ENCODE measurements at places on chromosomes 16 and 17.

GRCh38 chr16:6111390-6111789 lies 1013.8 kb upstream of the EEF2KMT start:
- DNase-seq, result no peak

DNA sequence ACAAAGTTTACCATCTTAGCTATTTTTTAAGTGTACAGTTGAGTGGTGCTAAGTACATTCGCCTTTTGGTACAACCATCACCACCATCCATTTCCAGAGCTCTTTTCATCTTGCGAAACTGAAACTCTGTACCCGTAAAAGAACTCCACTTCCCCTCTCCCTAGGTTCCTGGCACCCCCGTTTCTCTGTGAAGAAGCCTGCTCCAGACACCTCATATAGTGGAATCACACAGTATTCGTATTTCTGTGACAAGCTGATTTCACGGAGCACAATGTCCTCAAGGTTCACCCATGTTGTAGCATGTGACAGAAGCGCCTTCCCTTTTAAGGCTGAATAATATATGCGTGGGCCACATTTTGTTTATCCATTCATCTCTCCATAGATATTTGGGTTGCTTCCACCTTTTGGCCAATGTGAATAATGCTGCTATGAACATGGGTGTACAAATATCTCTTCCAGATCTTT lies 54.2 kb upstream of the MAP3K14 start:
- no peak for DNase-seq

- DNase-seq, result no peak
Observed at GRCh38 chr16:35574011-35574410, 2114.6 kb downstream of the TP53TG3F start.

- DNase-seq, result no peak
Observed at GRCh38 chr16:2518823-2519710, 1.1 kb upstream of the AMDHD2 start.

DNA sequence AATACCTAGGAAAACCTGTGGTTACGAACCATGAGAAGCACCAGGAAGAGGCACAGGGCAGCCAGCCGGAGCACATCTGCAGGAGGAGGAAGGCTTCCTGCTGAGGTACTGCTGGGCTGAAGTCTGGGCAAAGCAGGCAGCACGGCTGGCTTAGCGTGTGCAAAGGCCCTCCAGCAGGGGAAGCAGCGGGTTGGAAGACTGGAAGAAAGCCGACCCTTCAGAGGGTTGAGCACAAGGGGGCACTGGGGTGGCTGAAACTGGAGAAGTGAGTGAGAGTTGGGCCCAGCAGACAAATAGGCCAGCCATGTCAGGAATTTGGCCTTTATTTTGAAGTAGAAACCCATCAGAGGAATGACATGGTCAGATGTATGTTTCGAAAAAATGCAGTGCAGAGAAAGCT lies 12.1 kb upstream of the HSD3B7 start:
- DNase-seq, result no peak

GRCh38 chr17:43382776-43383175 lies 16.0 kb upstream of the ARL4D start:
- DNase-seq, result no peak

DNA sequence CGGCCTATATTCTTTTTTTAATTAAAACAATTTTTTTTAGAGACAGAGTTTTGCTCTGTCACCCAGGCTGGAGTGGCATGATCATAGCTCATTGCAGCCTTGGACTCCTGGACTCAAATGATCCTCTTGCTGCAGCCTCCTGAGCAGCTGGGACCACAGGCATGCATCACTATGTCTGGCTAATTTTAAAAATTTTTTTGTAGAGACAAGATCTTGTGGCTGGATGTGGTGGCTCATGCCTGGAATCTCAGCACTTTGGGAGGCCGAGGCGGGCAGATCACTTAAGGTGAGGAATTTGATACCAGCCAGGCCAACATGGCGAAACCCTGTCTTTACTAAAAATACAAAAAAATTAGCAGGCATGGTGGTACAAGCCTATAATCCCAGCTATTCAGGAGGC lies 54.8 kb upstream of the MSI2 start:
- DNase-seq, result no peak

GRCh38 chr17:5861854-5862253 lies 208.3 kb upstream of the WSCD1 start:
- no peak for DNase-seq

DNA sequence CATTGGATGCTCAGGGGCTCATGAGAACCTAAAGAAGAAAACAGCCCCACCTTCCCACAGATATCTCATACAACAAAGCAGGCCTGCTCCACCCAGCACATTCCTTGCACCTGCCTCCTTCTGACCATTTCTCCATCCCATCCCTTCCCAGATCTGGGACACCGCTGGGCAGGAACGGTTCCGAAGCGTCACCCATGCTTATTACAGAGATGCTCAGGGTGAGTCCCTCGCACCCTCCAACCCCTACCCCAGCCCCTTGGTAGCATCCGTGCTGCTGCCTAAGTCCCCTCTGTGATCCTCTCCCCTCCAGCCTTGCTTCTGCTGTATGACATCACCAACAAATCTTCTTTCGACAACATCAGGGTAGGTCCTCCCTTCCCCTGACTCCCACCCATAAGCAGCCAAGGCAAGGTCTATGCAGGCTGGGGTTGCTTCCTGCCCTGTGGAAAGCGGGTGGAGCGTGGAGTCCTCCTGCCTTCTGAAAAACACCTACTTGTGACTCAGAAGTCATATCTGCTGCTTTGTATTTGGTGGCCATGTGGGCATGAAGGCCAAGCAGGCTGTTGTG lies 5.4 kb upstream of the NHERF1 start:
- no peak for DNase-seq

DNA sequence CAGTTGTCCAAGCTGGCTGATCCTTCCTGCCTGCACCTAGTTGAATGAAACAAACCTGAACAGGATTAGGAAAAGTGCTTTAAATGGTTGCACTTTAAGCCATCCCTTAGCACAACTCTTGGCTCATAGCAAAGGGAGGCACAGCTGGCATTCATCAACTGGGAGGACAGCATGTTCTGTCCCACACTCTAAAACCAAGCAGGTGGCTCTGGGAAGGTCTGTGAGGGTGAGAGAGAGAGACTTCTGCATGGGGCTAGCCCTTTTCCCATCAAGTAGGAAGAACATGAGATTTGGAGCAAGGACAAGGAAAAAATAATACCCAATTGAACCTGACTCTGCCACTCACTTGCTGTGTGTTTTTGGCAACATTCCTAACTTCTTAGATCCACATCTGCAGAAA lies 140.9 kb upstream of the CCL2 start:
- DNase-seq, result no peak

GRCh38 chr17:44124118-44124438 lies 637 bp upstream of the HDAC5 start:
- no peak for DNase-seq

Data from NCI-H1092 treated with DMSO at 0.1 percent for 48 hours (cell line).